ENCODE measurements at places on chromosomes 2 and 18. TPM values are rescaled to one million over a fixed set of nuclear protein-coding genes. Genes with fewer than 3 reads are reported as not detected.

The MTX2 gene
- 34.3 TPM for total RNA-seq

The POTEJ gene
- not detected for total RNA-seq

The IMPACT gene
- 27.7 TPM for total RNA-seq

The AUP1 gene
- 151 TPM for total RNA-seq

The CDCA7 gene
- 60.7 TPM for total RNA-seq

The AQP12B gene
- not detected for total RNA-seq

The IL36B gene
- total RNA-seq, result not detected
